ENCODE measurements at places on chromosomes 2 and 18.
A peak's percentile ranks its signal among the peaks of the same experiment; 100 is the strongest.

DNA sequence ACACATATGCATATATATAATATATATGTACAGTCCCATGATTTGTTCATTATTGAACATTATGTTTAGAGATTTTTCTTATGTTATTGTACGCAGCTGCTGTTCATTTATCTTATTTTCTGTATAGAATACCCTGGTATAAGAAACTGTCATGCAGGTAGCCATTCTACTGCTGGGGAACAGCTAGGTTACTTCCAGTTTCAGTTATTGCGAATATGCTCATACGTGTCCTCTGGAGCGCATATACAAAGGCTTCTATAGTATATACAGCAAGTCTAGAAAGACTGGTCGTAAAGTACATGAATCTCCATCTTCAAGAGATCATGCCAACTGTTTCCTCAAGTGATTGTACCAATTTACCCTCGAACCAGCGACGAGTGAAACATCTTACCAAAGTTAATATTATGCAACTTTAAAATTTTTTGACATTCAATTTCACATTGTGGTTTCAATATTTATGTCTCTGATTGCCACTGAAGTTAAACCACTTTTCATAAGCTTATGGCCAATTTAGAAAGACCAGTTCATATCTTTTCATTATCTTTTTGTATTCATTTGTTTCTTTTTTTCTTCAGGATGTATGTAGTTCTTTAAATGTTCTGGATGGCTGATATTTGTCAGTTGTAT, 53.5 kb downstream of the RDH14 start:
- no peak for DNase-seq

DNA sequence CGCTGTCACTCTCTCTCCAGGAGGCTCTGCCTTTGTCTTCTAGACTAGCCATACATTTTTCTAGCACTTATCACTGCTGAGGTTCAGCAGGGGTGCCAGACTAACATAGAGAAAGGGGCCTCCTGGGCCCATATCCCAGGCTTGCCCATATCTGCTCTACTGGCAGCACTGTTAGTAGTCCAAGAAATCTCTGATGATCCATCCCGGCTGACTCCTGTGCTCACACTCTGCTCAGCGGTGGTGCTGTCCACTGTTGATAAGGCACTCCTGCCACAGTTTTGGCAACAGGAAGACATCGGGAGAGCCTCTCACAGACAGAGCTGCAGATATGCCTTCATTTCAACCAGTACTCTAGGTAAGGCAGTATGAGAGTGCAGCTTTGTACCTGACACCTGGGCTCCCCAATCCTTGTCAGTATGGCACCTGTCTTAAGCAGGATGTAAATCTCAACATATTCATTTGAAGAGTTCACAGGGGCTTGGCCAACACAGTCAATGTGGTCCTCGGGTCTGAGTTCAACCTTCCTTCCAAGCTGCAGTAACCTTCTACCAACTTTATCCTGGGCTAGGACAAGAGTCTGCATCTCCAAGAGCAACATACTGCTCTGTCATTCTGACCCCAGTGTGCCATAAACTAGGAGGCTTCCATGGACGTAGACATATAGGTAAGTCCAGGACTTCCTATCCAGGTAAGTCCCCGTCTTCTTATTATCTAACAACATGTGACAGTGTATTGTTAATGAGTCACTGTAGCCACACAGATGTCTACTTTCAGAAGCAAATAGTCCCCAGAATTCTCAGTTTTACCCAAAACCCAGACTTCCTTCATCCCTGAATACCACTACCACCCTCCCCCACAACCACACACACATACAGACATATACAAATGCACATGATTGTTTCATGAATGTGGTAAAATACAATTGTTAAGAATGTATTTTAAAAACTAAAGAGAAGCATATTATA, 16.2 kb downstream of the KLF7 start:
- no peak for DNase-seq

DNA sequence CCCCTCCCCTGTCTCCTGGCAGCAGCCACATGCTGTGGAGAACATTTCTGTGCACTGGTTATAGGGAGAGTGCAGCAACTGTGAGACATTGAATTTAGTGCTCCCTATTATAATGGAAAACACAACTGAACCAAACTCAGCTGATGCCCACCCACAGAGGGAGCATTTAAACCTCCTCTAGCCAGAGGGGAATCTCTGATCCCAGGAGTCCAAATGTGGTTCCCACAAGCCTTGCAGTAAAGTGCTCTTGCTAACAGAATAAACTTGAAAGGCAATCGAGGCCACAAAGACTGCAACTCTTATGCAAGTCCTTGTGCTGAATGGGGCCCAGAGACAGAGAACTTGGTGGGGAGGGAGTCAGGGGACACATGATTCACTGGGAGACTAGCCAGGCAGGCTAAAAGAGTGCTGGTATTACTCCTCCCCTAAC, 638.8 kb upstream of the VRK2 start:
- DNase-seq = no peak

- no peak for DNase-seq
Measured at GRCh38 chr18:49062832-49063226, 112.1 kb upstream of the SMAD7 start.

DNA sequence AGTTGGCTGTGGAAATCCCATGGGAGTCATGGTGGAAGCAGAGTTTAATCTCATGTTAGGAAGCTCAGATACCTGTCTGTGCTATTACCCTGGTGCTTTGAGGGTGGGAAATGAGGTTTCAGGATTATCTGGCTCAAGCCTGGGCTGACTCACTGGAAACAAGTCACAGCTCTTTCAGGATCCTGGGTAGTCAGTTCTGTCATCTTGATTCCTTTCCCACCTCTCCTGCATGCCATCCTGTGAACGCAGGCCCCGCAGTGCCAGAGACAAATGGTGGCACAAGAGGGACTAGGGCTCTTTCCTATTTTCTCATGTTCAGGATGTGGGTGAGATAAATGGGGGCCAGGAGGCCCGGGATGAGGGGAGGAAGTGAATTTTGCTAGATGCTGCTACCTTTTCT, 3.7 kb upstream of the FAM136A start:
- no peak for DNase-seq

DNA sequence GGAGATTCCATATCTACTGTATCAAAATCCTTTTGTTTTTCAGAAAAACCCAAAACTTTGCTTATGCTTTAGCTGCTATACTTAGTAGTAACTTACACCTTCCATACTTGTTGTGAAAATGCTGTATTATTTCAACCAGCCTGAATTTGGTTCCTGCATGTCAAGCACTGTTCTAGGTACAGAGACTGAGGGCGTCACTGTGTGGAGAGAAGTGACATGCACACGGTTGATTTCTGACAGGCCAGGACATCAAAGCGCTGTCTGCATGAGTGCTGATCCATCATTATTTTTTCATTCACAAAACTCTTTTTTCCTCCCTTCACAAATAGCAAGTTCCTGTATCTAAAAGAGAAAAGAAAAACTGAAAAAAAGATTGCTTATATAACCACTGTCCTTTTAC, 31.6 kb downstream of the TRAPPC12 start:
- DNase-seq = no peak

- DNase-seq = no peak
Measured at GRCh38 chr2:186517090-186517489, 31.0 kb downstream of the ZC3H15 start.

DNA sequence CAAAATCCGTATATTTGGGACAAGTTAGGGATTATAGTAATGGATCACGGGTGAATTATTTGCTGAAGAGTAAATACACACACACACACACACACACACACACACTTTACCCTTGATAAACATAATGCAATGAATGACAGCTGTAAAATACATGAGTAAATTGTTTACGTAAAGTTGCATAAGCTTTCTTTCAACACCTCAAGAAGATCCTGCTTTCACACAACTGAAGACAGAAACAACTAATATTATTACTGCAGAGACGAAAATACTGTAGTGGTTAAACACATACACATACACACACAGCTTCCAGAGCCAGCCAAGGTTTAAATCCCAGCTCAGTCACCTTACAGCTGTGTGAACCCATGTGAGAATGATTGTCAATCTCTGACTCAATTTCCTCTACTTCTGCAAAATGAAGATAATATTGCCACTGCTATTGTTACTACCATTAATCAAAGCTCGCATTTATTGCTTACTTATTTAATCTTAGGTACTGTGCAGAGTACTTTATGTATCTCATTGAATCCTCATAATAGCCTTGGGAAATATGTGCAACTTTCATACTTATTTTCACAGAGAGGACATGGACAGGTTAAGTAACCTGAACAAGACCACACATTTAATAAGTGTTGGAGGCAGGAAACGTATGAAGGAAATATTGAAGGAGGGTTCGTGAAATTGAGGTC, 50.6 kb upstream of the DOK6 start:
- no peak for DNase-seq

DNA sequence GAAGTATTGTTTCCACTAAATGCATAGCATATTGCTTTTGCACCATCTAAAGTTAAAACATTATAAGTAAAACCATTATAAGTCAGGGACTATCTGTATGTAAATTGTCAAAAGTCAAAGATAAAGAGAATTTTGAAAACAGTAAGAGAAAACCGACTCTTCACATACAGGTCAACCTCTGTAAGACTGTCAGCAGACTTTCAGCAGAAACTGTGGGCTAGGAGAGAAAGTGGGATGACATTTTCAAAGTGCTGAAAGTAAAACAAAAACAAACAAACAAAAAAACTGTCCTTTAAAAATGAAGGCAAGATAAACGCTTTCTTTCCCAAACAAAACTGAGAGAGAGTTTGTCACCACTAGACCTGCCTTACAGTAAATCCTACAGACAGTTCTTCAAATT, 122.9 kb upstream of the ID2 start:
- no peak for DNase-seq

- DNase-seq = no peak
Measured at GRCh38 chr2:66587216-66587615, 152.3 kb downstream of the MEIS1 start.

GRCh38 chr2:36562240-36562639, 35.7 kb downstream of the FEZ2 start:
- DNase-seq = no peak

- no peak for DNase-seq
Measured at GRCh38 chr18:74825460-74825859, 227.8 kb downstream of the ZNF407 start.

GRCh38 chr18:43271593-43272432, 5.5 kb downstream of the SYT4 start:
- peak; percentile 23 for DNase-seq

DNA sequence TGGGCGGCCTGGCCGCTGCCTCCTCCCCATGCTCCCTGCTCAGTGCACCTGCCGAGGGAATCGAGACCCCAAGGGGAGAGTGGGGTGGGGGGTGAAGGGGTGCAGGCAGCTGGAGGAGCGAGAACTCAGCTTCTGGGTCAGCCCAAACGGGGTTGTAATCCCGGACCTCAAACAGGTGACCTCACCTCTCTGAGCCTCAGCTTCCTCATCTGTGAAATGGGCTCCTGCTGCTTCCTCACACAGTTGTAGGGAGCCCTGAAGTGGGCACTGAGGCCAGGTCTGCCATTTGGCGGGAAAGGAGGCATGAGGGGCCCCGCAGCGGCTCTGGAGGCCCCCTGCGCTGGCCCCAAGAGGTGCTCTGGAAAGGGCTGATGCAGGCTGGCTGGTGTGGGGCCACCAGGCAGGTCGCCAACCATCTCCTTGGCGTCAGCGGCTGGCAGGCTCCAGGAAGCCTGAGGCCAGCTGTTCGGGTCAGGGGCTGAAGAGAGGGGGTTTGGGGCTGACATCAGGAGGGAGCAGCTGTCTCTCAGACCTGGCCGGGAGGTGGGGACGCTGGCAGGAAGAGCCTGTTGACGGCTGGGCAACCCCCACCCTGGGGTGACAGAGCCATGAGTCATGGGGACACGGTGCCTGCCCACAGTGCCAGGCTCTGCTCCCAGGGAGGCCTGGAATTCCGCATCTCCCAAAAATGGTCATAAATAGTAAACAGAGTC, 4.9 kb downstream of the KLHL30 start:
- DNase-seq = no peak

GRCh38 chr2:173193925-173194324, 118.3 kb downstream of the MAP3K20 start:
- DNase-seq = no peak

- no peak for DNase-seq
Measured at GRCh38 chr18:3468066-3468705, 18.2 kb downstream of the TGIF1 start.
